ENCODE measurements at places on chromosomes 16 and 17.
A peak's percentile ranks its signal among the peaks of the same experiment; 100 is the strongest.

GRCh38 chr17:32943206-32943605 lies 15.3 kb downstream of the TMEM98 start:
- DNase-seq = peak; percentile 87

DNA sequence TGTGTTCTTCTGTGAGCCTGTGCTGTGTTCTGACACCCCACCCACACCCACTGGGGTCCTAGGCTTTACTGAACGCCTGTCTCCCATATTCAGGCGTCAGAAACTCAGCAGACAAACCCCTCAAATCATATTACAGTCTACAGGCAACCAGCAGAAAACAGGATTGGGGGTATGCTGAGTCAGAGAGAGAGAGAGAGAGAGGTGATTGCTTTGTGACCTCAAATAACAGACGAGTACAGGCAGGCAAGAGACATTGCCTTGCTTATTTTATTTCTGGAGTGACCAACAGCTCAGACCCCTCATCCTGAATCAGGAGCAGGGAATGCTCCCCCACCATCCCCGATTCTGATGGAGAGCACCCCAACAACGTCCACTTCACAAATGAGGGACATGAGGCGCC lies 473.9 kb downstream of the PMP22 start:
- DNase-seq = no peak

GRCh38 chr17:51335883-51336822 lies 75.8 kb downstream of the UTP18 start:
- no peak for DNase-seq

DNA sequence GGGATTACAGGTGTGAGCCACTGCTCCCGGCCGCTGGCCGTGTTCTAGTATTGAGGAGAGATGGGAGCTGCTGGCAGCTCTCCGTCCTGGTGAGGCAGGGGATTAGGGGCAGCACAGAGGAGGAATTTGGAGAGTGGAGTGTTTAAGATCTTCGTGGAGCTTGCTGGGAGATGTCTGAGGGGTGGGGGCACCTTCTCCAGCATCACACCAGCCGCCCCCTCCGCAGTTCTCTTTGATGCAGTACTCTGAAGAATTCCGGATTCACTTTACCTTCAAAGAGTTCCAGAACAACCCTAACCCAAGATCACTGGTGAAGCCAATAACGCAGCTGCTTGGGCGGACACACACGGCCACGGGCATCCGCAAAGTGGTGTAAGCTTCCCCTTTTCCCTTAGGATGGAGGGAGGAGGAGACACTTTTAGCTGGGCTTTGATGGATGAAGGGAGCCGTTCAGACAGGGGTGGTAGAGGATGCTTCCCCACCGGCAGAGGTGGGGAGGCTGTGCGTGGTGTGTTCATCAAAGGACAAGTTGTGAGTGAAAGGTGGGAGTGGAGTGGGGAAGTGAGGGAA lies 11.9 kb downstream of the ITGAM start:
- DNase-seq = no peak

- DNase-seq = no peak
Observed at GRCh38 chr16:16821261-16821660, 442.3 kb downstream of the NPIPA7 start.
